ENCODE measurements at places on chromosomes 2 and 18.

DNA sequence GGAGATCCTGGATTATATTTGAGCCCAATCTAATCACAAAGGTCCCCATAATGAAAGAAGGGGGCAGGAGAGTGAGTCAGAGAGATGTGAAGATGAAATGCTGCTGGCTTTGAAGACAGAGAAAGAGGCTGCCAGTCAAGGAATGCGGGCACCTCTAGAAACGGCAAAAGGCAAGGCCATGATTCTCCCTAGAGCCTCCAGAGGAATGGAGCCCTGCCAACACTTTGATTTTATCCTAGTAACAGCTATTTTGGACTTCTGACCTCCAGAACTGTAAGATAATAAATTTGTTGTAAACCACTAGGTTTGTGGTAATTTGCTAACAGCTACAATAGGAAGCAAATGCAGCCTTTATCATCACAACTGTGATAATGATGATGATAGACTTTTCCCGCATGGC lies 32.9 kb downstream of the LBH start:
- DNase-seq, result no peak

GRCh38 chr18:58603375-58604067 lies 25.4 kb downstream of the ALPK2 start:
- DNase-seq, result no peak

DNA sequence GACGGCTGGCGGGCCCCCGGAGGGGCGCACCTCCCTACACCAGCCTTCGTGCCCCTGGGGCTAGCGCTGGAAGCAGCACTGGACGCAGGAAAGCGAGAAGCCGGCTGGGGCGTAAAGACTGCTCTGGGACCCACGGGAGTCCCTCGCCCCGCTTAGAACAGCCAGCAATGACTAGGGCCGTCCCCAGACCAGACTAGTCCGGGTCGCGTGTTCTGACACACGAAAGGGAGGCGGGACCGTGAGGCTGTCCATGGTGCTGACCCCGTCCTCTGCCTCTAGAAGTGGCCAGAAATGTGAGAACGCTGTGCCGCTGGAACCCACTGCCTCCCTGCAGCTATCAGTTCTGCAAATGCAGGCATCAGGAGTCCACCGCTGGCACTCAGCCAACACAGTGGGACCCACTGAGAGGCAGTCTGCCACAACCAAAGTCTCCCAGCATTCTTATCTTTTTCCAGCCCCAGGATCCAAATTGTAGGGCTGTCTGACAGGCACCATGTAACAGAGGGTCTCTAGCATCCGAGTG lies at the start of gene UCN:
TSS of gene UCN (minus strand) at position 87 of the 523 bp plus-strand sequence. CDS start 550 bp downstream, outside the sequence.
- DNase-seq, result no peak

DNA sequence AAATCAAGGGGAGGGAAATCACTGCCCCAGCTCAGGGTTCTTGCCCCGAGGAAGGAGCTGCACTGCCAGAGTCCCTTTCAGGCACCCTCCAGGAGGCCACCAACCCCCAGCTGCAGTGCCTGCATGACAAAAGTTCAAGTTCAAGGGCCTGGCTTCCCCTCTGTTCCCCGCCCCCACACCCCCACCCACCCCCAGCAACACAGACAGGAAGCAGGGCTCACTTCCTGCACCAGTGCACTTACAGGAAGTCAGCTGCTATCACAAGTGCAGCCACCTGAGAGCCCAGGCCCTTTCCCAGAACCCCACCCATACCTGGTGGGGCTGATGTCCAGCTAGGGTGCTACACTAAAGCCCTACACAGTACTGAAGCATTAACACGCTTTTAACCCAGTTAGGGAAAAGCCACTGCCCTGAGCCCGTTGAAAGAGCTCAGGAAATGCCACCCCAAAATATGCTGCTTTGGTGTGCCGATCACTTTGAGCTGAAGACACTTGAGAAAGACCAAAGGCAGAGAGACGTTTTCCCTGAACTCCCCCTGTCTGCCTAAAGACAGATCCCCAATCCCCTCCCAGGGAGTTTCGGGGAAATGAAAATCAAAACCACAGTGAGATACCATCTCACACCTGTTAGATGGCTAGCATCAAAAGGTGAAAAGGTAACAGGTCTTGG lies 109.9 kb upstream of the CAB39 start:
- peak; percentile 82 for DNase-seq

DNA sequence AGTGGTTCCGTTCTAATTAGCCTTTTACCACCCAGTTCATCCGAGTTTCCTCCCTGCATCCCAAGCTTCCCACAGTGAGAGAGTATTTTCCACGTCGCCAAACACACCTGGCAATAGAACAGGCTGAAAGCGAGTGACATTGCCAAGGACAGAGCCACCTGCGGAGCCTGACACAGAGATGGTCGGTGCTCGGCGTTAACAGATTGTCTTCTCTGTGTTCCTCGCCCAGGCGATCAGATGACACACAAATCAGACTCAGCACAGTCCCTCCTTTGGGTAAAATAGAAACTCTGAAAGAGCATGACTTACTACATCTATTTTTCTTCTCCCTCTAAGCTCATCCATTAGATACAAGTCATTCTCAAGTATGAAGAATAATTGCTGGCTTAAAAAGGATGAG lies 107.7 kb downstream of the CD226 start:
- DNase-seq, result no peak

GRCh38 chr2:120403676-120404075 lies 57.7 kb downstream of the INHBB start:
- no peak for DNase-seq

DNA sequence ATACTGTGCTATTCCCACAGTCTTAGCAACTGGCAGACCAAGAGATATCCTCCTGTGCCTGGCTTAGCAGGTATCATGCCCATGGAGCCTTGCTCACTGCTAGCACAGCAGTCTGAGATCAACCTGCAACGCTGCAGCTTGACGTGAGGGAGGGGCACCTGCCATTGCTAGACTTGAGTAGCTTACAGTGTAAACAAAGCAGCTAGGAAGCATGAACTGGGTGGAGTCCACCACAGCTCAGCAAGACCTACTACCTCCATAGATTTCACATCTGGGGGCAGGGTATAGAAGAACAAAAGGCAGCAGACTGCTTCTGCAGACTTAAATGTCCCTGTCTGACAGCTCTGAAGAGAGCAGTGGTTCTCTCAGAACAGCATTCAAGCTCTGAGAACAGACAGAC lies 74.8 kb downstream of the AKAIN1 start:
- no peak for DNase-seq

DNA sequence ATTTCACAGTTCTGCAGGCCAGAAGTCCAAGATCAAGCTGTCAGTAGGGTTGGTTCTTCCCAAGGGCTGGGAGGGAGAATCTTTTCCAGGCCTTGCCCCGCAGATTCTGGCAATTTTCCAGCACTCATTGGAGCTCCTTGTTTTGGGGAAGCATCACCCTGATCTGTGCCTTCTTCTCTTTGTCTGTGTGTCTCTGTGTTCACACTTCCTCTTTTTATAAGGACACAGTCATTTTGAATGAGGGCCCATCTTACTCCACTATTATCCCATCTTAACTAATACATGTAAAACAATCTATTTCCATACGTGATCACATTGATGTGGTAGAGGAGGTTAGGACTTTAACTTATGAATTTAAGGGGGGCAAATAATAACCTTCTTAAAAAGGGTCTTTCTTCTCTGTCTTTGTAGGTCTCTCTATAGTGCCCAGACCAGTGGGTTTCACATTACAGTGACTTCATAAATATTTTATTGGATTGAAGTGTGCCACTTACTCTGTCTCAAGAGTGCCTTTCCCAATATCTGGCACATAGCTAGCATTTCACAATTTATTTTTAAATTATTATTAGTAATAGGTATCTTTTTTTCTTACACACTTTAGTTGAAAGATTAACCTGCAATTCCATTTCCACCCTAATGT lies 68.9 kb upstream of the CBLN2 start:
- no peak for DNase-seq

GRCh38 chr2:130300258-130300969 lies 42.3 kb upstream of the IMP4 start:
- DNase-seq, result no peak

- DNase-seq, result no peak
Measured at GRCh38 chr2:144455987-144456386, 63.9 kb downstream of the ZEB2 start.

DNA sequence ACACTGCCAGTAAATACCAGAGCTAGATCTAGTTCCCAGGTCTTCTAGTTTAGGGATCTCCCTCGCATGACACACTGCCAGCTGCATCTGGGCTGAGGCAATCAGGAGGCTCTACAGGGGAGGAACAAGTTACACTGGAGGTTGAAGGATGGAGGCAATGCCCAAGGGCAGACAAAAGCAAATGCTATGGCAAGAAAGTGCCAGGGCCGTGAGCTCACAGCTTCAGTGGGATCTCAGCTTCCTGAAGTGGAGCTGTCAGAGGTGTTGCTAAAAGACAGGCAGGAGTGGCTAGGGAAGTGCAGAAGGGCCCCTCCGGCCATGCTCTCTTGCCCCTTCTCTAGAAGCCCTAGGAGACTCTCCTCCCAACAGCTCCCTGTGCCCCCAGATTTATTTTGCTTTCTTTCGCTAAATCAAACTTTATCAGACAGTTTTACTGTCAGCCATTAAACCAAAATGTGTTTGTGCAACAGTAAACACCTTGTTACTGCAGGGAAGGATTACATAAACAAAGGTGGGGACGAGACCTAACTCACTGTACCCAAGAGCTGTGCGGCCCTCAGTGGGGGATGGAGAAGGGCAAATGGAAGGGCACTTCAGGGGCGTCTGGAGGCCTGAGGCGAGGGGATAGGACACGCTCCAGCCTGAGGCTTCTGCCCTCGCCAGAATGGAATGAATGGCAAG lies 39.4 kb upstream of the PKDCC start:
- no peak for DNase-seq

DNA sequence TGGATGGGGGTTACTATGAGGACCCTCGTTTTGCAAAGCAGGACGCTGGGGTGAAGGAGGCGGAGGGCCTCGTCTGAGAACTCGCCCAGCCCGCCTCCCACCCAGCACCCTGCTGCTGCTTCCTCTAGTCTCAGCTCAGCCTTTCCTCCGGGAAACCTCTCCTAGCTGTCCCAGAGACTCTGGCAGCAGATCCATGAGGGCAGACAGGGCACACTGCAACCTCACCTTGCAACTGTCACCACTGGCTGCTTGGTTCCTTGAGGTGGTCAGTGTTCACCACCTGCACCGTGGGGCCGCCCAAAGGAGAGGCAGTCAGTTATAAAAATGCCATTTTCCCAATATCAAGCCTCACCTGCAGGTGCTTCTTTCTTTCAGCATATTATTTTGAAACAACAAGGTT lies 45.6 kb downstream of the PARD6G start:
- DNase-seq, result no peak

DNA sequence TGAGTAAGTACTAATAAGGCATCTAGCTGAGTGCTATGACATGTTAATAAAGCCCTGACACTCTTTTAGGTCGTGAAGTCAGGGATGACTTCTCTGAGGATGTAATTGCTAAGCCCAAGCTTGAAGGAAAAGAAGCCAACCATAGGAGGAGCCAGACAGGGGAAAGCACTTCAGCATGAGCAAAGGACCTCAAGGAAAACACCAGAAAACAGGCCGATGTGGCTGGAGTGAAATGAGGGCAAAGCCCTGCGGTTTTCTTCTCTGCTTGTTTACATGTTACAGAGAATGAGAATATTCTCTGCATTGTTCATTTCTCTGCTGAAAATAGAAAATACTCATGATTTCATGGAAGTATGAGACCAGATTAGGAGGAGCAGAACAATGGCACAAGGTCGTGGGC lies 112.5 kb upstream of the ARHGAP28 start:
- no peak for DNase-seq

GRCh38 chr2:1972422-1972821 lies 228.1 kb upstream of the PXDN start:
- no peak for DNase-seq

- peak; percentile 20 for DNase-seq
Measured at GRCh38 chr2:127085317-127085681, 21.7 kb downstream of the BIN1 start.

GRCh38 chr18:71986351-71987050 lies 557.6 kb downstream of the CBLN2 start:
- no peak for DNase-seq

DNA sequence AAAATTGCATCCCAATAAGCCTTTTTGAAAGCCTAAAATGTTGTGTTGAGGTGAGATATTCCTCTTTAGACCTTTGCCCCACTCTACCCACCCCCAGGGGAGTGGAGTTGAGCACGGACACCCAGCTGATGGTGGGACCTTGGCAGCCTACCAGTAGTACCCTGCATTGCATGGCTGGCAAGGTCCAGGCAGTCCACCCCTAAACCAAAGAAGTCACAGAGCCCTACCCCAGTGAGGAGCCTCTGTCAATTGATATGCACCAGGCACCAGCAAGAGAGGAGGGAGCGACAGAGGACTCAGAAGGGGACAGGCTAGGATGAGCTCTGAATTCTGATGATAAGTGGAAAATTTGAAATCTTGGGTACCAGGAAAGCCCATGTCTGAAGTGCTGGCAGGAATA lies 38.6 kb downstream of the MARCO start:
- DNase-seq, result no peak

- DNase-seq, result no peak
Measured at GRCh38 chr2:177030451-177031105, 182.0 kb upstream of the HNRNPA3 start.

DNA sequence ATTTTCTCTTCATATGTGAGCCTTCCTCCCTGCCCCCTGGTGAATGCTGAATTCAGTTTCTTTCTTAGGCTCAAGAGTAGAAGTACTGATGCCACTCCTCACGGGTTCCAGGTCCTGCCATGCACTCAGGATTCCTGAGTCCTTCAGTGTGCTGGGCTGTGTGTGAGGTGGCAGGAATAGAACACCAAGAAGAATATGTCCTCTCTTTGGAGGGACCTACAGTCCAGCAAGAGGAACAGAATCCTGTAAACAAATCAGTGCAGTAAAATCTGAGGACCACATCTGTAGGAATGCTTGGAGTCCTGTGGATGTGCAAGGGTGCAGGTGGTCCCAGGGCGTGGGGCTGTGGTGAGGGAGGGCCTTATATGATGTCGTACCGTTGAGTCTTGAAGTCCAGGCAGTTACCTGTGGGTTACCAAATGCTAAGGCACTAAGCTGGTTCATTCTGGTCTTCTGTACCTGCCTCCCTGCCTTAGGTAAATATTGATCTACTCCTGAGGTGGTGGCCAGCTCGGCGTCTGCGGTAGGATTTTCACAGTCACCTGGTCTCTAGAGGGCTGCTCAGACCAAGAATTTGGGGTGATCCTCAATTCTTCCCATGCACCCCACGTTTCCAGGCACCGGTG lies 5.5 kb downstream of the ASAP2 start:
- no peak for DNase-seq

DNA sequence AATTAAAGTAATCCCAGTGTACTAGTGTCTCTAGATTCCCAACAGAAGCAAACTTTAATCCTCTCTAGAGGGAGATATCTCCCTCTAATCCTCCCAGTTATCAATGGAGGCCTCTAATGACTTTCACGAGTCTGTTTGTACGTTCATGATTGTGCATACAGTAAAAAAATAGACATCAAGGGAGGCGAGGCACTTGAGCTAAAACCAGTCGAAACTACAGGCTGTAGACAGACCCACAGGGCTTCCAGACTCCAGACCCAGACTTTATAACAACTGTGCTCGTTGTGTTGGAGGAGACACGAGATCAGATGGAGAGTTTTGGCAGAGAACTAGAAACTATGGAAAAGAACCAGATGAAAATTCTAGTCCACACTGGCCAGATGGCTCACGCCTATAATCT lies 7.0 kb downstream of the DGKD start:
- DNase-seq, result no peak

- no peak for DNase-seq
Measured at GRCh38 chr2:169512525-169512924, 3.0 kb downstream of the KLHL41 start.

GRCh38 chr2:79985145-79985544 lies 319.4 kb downstream of the LRRTM1 start:
- no peak for DNase-seq

- DNase-seq, result peak; percentile 86
Measured at GRCh38 chr2:95076705-95077529, 44.7 kb downstream of the MRPS5 start.

- no peak for DNase-seq
Measured at GRCh38 chr2:188701836-188702235, 272.3 kb upstream of the COL3A1 start.

Measured in CD4-positive, alpha-beta T cell treated with Interferon gamma for 1 hour (primary cell).